CD8-positive, alpha-beta T cell (primary cell): ENCODE measurements at places on chromosomes 7 and 10.

GRCh38 chr7:116957874-116958273 lies 4.6 kb downstream of the ST7 start:
- no peak for DNase-seq

DNA sequence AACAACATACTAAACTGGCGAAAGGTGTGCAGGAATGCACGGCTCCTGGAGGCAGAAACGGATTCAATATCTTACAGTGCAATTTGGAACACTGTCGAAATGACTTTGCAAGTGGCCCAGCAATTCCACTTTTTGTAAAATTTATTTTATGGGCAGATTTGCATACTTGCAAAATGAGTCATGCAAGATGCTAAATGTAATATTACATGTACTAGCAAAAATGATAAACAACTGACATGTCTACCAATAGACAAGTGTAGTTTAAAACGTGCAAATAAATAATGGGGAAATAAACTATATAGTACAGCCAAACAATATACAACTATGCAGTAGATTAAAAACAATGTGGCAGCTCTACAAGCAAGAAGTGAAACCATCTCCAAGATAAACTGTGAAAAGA lies 97.7 kb downstream of the ARHGAP12 start:
- no peak for DNase-seq

DNA sequence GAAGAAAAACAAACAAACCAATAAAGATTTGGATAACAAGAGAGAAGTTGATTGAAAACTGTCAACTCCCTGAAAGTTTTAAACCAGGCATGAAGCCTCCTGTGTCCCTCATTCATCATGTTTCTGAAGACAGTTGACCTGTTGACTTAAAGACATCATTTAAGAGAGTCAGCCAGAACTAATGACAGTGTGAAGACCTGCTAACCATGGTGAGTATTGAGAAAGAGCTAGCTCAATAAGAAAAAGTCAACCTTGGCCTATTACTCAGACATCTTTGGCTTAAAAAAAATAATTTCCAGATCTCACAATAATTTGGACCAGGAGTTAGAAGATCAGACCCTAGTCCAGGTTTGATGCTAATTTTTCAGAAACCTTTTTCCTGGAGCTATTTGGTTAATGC lies 45.3 kb upstream of the ANKRD1 start:
- DNase-seq: no peak

GRCh38 chr7:40232242-40232893 lies 97.6 kb downstream of the SUGCT start:
- DNase-seq: peak; percentile 20

DNA sequence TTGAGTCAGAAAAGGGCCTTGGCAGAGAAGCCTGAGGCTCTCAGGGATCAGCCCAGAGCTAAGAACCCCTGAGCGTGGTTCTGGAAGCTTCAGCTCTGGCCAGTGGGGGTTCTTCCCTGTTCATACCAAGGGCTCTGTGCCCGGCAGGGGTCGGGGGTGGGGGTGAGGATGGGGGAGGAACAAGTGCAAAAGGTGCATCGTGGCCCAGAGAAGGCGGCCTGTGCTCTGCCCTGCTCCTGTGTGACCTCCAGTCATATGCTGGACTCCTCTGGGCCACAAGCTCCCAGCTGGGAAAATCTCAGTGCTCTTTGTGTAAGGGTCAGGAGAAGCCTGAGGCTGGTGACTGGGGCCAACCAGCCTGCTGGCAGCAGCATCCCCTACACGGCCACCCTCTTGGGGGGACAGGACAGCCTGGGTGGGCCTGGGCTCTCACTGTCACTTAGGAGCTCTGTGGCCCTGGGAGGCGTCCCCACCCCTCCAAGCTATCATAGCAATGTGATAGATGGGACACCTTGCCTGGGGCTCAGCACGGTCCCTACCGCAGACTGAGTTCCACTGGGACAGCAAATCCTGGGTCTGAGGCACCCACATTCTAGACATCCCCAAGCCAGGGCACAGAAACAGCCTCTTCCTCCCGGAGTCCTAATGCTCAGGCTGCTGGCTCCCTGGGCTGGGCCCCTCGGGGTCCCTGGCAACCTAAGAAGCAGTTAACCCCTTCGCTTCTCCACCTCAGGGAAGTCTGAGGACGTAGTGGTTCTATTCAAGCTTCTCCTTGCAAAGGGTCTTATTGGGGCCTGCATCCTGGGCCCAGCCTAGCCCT lies 2.5 kb downstream of the MMRN2 start:
- no peak for DNase-seq

DNA sequence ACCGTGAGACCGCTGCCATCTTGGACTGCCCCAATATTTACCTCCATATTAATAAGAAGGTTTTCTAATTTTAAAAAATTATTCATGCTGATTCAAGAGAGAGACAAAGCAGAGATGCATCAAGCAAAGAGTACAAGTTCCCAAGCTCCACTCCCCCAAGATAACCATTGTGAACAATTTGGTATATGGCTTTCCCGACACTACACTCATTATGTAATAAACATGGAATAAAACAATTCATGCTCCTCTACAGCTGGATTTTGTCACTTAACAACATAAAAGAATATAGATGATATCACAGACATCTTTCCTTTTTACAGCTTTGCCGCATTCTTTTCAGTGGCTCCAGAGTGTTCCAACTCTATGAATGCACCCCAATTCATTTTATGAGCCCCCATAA lies 307.6 kb downstream of the FGFR2 start:
- DNase-seq: no peak

GRCh38 chr10:52257692-52258075 lies 56.4 kb upstream of the DKK1 start:
- no peak for DNase-seq

- peak; percentile 81 for DNase-seq
Measured at GRCh38 chr10:33330543-33331378, 3.7 kb downstream of the NRP1 start.

- no peak for DNase-seq
Measured at GRCh38 chr7:16113058-16113457, 308.3 kb downstream of the CRPPA start.

DNA sequence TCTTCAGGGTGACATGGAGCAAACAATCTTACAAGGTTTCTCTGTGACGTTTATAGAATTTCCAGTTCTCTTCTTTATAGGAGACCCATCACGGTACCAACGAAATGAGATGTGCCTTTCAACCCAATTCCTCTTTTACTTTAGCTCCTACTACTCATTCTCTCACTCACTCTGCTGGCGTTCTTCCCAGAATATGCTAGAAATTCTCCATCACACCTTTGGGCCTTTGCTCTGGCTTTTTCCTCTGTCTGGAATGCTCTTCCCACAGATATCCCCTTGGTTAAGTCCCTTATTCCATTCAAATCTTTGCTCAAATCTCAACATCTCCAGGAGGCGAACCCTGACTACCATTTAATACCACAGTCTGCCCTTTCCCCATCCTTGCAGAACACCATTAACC lies 39.0 kb downstream of the SEMA3C start:
- no peak for DNase-seq

- no peak for DNase-seq
Measured at GRCh38 chr7:2651336-2651735, 19.6 kb downstream of the TTYH3 start.

DNA sequence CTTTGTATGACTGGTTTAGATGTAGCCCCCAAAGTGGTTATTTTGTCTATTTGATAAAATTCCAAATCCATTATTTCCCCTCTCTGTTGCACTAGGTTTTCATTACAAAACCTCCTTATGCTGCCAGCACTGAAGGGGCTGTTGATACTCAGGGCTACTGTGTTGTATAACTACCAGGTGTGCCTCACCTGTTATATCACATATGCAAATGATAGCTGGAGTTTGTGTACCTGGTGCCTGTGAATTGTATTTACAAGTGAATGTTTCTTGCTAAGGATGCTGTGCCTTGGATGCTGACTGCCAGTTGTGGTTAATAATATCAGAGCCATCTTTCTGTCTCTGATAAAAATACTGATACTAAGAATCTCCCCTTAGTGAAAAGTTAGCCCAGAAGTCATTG lies 84.8 kb upstream of the CCDC6 start:
- DNase-seq: no peak

DNA sequence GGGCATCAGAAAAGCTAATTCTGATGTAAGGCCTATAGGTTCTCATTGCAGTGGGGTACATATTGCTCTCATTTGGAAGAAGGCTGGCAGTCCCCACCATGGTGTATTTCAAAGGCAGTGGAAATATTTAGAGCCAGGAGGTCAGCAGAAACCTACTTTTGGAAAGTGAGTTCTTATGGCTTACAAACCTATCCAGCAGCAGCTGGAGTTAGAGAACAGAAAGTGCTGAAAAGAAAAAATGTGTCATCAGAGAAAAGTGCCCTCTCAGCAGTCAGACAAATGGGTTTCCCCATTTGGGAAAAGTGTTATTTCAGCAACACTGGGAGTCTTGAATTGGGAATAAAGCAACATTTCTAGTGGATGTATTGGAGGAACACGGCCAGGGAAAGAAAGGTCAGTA lies 105.7 kb upstream of the IGFBP3 start:
- no peak for DNase-seq

DNA sequence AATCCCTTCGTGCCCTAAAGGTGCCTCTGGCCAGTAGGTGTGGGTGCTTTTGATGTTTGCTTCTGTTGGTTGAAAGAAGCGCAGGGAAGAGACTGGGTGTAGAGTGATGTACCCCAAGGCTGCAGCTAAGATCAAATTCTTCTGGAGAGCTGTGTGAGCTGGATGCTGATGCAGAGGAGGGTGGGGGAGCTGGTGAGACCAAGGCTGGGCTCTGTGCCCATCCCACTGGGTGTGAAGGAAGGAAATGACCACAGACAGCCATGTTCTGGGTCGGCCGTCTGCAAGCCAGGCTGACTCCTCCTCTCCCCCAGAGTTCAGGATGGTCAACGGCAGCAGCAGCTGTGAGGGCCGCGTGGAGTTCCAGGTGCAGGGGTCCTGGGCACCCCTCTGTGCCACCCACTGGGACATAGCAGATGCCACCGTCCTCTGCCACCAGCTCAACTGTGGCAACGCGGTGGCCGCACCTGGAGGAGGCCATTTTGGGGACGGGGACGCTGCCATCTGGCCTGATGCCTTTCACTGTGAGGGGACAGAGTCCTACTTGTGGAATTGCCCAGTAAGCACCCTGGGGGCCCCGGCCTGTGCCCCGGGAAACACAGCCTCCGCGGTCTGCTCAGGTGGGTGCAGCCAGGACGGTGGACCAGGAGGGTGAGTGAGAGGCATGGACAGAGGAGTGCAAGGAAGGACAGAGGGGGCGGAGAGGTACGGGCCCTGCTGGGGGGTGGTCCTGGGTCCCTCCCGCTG lies 5.1 kb downstream of the SCART1 start:
- DNase-seq: no peak

DNA sequence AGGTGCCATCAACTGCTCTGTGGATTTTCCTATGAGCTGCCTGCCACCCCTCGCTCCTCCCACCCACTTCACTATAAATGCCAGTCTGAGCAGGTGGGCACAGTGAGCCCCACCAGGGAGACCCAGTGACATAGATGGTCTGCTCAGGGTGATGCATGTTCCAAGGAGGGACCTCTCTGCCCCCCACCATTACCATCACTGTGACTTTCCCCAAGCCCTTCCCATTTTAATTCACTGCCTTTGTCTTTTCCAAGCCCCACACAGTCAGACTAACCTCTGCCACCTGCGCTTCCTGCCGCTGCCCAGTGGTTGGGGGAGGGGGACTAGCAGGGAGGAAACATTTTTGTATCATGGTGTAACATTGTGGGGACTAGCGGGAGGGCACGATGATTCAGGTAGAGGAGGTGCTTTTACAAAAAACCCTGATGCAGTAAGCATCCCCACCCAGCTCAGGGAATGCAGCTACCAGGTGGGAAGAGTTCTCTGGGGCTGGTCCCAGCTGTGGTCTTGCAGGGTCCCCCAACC lies 24.6 kb downstream of the PRSS2 start:
- no peak for DNase-seq

DNA sequence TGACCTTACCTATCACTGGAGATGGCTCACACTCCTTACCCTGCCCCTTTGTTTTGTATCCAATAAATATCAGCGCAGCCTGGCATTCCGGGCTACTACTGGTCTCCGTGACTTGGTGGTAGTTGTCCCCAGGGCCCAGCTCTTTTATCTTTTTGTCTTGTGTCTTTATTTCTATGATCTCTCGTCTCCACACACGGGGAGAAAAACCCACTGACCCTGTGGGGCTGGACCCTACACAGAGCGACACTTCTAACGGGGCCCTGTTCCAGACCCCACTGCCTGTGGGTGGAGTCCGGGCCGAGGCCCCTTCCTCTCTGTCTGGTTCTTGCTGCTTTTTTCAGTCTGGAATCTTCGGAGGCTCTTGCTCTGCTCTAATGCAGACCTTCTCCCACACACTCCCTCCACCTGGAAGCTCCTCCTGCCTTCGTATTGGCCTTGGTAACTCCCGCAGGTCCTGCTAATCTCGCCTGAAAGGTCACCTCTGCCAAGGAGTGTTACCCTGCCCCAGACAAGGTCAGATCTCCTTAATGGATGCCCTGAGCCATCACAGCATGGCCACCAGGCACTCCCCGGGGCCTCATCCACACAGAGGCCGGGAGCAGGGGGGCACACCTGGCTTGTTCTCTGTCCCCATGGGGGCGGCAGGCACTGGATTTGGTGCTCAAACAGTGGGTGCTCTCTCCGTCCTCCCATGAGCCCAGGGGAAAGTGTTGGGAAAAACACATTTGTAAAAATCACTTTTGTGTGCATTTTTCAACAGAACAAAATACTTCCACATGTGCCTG lies 531.7 kb downstream of the PTPRN2 start:
- no peak for DNase-seq

- DNase-seq: no peak
Measured at GRCh38 chr7:35781200-35781701, 19.6 kb upstream of the SEPTIN7 start.

- DNase-seq: no peak
Measured at GRCh38 chr10:1107679-1108078, 51.5 kb downstream of the WDR37 start.

- no peak for DNase-seq
Measured at GRCh38 chr7:77434570-77435275, 18.6 kb upstream of the GSAP start.

DNA sequence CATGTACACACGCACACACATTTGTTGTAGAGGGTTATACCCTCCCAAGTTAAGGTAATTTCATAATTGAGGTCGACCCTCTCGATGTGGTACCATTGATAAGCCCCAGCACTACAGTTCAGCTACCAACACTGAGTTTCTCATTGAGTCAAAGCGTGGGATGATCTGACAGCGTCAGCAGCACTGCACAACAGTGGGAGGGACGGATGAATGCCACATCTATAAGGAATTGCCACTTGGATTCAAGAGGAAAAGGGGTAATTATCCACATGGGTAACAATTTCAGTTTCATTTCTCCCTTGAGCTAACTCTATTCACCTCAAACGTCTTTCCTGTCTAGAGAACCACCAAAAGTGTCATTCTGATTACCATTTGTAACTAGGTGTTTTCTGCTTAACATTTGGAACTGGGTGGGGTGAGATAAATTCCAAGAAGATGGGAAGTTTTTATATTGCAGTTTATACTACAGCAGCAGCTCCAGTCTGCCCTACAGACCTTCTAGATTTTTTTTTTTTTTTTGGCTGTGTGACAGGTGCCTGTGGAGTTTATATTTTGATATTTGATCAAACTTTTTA lies 342.9 kb downstream of the AUTS2 start:
- no peak for DNase-seq

DNA sequence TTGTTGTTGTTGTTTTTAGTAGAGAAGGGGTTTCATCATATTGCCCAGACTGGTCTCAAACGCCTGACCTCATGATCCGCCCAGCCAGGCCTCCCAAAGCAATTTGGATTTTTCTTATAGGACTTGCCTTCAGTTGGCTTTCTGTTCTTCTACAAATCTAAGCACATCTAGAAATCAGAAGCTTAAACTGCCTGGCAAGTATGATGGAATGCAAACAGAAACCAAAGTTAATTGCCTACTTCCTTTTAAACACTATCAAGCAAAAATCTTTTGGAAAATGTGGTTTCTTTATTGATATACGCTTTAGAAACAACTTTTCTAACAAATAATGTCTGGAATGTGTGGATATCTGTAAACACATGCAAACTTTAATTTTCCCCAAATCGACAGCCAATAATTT lies 64.9 kb downstream of the USP6NL start:
- no peak for DNase-seq
